ENCODE measurements at places on chromosomes 4 and X. TPM values are rescaled to one million over a fixed set of nuclear protein-coding genes. Genes with fewer than 3 reads are reported as not detected.
A peak's percentile ranks its signal among the peaks of the same experiment; 100 is the strongest.

- H3K27me3 ChIP-seq = no peaks in the 10 kb centered on the region
- H3K4me1 ChIP-seq = no peaks in the 10 kb centered on the region
- no peaks in the 10 kb centered on the region for H3K36me3 ChIP-seq
- H3K27ac ChIP-seq = no peak overlapping the region
- DNase-seq = no peak
Measured at GRCh38 chr4:185728893-185729292, 83.1 kb downstream of the SORBS2 start.

- H3K27me3 ChIP-seq = no peaks in the 10 kb centered on the region
- H3K27ac ChIP-seq = no peak overlapping the region
- H3K4me3 ChIP-seq = no peak overlapping the region
Measured at GRCh38 chr4:14168919-14169318, 541.4 kb upstream of the BOD1L1 start.

DNA sequence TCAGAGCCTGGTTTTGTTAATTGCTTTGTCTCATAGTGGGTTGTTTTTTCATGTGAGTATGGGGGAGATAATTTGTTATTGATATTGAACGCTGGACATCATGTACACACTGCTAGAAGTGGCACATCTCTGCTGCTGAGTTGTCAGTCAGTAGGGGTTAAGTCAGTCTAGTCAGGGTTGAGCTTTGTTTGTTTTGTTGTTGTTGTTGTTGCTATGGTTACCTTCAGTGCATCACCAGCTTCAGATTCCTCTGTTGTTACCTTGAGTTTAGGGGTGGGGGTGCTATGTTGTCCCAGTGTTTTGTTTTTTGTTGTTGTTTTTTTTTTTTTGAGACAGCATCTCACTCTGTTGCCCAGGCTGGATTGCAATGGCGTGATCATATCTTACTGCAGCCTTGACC, 9.9 kb downstream of the YIPF6 start:
- no peak overlapping the region for H3K4me3 ChIP-seq
- H3K36me3 ChIP-seq = peaks cover 36% of the 10 kb centered on the region
- DNase-seq = no peak
- H3K27ac ChIP-seq = no peak overlapping the region

DNA sequence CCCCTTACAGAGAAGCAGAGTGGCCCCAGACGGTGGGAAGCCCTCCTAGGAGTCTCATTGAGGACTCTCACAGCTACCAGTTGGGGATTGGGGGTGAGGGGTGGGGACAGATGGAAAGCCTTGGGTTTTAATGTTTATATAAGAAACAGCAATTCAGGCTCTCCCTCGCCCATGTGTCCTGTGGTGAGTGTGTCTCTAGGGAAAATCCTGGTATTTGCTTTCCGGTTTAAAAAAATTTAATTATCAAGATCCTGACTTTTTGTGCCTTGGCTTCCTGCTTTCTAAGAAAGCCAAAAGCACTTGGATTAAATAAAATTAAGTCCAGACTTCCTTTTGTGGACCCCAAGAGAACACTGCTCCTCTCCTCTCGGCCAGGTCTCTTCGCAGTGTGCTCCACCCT, 93.8 kb downstream of the SOWAHB start:
- no peaks in the 10 kb centered on the region for H3K36me3 ChIP-seq
- H3K4me3 ChIP-seq = no peak overlapping the region
- DNase-seq = no peak
- H3K4me1 ChIP-seq = peaks cover 6% of the 10 kb centered on the region

GRCh38 chr4:24805067-24805466, 9.7 kb downstream of the SOD3 start:
- H3K4me1 ChIP-seq = no peaks in the 10 kb centered on the region
- H3K36me3 ChIP-seq = no peaks in the 10 kb centered on the region
- no peak overlapping the region for H3K4me3 ChIP-seq
- H3K27ac ChIP-seq = no peak overlapping the region
- no peak for DNase-seq

- H3K27me3 ChIP-seq = peaks cover 100% of the 10 kb centered on the region
- no peaks in the 10 kb centered on the region for H3K36me3 ChIP-seq
- H3K4me3 ChIP-seq = peak overlapping the region; percentile 81
- peaks cover 5% of the 10 kb centered on the region for H3K4me1 ChIP-seq
- DNase-seq = peak; percentile 79
Measured at GRCh38 chr4:112514647-112515197, 1.3 kb downstream of the NEUROG2 start.

- peak; percentile 70 for DNase-seq
- H3K27ac ChIP-seq = no peak overlapping the region
- peaks cover 9% of the 10 kb centered on the region for H3K4me1 ChIP-seq
- H3K27me3 ChIP-seq = no peaks in the 10 kb centered on the region
- H3K36me3 ChIP-seq = no peaks in the 10 kb centered on the region
- peak overlapping the region; percentile 92 for H3K4me3 ChIP-seq
Measured at GRCh38 chr4:81472281-81473182, 825 bp upstream of the RASGEF1B start.

Gene SSX2
- total RNA-seq = not detected

Gene HHIP
- 1.8 TPM for total RNA-seq

Gene RAB41
- total RNA-seq = not detected
